Stimulated activated CD4-positive, alpha-beta T cell treated with anti-CD3 and anti-CD28 coated beads, TNF-alpha, amount 100 ng/mL, for 1 hour (primary cell): ENCODE measurements at places on chromosomes 11 and 22.

DNA sequence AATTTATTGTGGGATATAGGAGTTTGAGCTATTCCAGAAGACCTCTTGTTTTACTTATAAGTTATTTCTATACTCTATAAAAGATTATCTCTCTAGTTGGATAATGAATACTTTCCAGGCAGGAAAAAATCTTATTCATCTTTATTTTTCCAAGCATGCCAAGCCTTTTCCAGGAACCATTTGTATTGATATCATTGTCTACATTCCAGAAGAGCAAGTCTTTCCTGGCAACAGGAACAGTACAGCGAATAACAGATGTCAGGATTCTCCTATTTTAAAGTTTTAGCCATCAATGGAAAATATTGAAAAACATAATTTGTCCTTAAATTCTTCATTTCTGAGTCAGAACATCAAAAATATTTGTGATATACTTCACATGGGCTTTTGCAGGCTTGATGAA lies 5.2 kb upstream of the NXPE1 start:
- no peak for DNase-seq

DNA sequence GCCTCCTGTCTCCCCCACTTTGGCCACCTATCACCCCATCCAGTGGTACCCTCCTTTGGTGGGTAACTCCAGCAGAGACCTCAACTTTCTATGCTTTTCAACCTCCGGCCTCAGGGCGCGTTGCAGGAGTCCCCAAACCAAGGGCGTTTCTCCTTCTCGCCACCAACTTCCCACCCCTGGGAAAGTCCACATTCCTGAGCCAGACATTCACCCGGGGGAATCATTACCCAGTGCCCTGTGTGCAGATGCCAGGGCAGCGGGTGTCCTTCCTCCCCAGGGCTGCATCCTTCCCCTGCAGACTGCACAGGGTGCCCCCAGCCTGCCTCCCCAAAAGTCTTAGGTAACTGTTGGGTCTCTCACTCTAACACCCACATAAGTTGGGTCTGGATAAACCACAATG lies 26.4 kb downstream of the MYEOV start:
- no peak for DNase-seq

- DNase-seq = no peak
Measured at GRCh38 chr11:103961010-103961409, 75.4 kb upstream of the DDI1 start.

- DNase-seq = no peak
Measured at GRCh38 chr11:69089258-69089657, 40.5 kb downstream of the TPCN2 start.

DNA sequence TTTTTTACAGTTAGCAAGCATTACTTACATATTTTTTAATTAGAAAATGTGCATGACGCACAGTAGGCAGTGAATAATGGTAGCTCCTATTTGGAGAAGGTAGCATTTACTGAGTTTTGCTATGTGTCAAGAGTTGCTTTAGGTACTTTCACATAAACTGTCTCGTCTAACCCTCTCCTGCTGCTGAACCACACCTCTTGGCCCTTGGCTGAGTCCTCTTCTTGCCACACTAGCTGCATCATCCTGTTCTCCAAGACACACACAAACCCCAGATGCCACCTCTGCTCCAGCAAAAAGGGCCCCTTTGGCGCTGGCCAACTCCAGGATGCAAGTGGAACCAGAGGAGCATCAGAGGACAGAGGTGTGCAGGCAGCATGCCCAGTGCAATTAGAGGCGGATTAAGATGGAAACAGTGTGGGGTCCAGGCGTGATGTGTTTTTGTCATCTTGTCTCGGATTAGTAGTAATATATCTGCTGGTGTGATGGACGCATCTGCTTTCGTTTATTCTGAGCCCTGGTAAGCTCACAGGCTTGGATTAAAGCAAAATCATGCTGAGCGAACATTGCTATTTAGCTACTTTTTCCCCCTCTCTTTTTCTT lies 367.0 kb upstream of the CADM1 start:
- no peak for DNase-seq

GRCh38 chr11:72807021-72807693 lies 7.1 kb upstream of the ATG16L2 start:
- DNase-seq = no peak

DNA sequence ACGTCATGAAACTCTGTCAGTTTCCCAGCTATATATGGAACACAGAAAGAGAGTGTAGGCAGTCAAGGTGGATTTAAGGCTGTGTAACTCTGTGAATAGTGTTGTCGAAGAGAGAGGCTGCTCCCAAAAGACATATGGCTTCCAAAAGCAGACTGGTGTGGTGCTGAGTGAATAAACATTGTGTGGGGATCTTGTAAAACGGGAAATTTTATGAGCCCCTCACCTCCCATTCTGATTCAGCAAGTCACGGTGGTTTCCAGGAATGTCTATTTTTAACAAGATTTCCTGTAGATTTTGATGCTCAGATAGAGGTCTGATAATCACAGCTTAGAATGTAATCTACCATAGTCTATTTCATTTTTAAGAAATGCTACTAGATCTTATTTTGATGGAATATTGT lies 67.9 kb downstream of the SESN3 start:
- no peak for DNase-seq

GRCh38 chr22:48926643-48927042 lies 901.0 kb downstream of the BRD1 start:
- no peak for DNase-seq

DNA sequence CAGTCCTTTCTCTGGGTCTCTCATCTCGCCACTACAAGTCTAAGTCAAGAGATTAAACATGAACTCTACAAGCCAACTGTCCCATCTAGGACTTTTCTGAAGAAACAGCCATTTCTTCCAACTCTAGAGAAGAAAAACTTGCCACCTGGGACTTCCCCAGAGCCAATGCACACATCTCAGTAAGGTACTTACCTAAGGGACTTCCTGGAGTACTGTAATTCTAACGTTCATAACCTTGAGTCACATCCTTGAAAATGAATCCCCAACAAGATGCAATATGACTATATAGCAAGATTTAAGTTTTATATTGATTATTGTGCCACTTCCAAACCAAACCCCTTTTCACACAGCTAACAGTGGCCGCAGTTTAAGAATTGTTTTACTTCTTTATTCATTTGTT lies 11.9 kb upstream of the ISX start:
- no peak for DNase-seq

DNA sequence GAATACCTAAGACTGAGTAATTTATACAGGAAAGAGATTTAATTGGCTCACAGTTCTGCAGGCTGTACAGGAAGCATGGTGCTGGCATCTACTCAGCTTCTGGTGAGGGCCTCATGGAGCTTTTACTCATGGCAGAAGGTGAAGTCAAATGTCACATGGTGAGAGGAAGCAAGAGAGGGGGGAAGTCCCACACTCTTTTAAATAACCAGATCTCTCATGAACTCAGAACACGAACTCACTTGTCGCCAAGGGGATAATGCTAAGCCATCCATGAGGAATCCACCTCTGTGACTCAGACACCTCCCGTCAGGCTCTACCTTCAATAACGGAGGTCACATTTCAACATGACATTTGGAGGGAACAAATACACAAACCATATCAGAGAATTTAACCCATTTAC lies 42.2 kb downstream of the BIRC2 start:
- no peak for DNase-seq

GRCh38 chr22:19129871-19130270 lies 1.2 kb upstream of the TSSK2 start:
- no peak for DNase-seq

DNA sequence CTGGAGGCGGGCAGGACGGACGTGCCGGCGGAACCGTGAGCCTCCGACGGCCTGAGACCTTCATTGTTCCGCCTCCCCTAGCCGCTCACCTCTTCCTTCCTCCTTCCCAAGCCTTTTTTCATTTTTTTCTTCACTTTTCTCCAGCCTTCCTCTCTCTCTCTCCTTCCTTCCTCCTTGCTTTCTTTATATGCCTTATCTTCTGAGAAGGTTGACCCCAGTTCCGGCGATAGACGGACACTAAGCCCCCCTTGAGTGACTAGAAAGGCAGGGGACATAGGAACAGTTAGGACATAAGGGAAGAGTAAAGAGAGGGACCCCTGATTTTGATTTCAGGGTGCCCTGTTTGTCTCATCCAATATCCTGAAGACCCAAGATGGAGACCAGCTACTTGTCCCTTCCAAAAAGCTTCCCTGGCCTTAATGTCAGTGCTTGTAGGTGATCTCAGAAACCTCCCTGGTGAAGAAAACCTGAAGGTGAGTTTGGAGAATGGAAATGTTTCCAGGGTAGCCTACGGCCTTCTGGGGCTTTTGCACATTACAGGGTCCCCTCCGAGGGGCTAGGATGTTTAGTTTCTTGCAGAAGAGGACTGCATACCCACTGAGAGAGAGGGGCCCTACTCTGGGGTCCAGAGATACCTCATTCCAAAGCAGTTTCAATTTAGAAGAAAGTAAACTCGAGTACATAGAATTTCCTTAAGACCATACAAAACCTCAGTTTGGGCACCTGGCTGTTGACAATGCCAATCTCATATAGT lies 3.5 kb downstream of the ADM start:
- DNase-seq = no peak

GRCh38 chr22:36258701-36259614 lies 6.0 kb downstream of the APOL1 start:
- no peak for DNase-seq

- DNase-seq = peak; percentile 65
Measured at GRCh38 chr11:126284829-126285228, 1.9 kb downstream of the TIRAP start.

GRCh38 chr22:31105282-31105929 lies 2.0 kb downstream of the SELENOM start:
- DNase-seq = no peak

GRCh38 chr11:76293189-76293631 lies 86.9 kb upstream of the WNT11 start:
- DNase-seq = no peak

GRCh38 chr11:60847281-60847680 lies 5.4 kb downstream of the CCDC86 start:
- DNase-seq = no peak

DNA sequence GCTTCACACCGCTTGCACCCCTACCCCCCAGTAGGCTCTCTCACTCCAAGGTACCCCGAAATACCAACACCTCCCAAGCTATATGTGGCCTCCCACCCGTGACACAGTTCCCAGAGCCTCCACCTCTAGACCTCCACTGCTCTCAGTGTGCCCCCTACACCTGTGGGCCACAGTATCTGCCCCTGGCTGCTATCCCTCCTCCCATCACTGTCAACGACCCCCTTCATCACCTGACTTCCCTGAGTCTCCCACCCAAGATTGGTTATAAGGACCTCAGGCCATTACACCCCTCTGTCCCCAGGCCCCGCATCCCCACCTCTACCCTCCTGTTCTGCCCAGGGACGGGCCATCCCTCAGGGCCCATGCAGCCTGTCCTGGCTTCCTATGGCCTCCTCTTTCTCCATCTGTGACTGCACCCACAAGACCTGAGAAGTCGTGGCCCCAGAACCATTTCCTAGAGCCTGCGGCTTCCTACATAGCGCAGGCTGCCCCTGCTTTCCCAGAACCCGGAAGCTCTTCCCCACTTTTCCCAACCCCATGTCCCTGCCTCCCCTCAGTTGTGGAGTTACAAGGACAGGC lies 734 bp downstream of the ACR start:
- DNase-seq = no peak

- no peak for DNase-seq
Measured at GRCh38 chr11:80065086-80065485, 624.3 kb upstream of the TENM4 start.
